MV-4-11 (cell line): ENCODE measurements at places on chromosomes 2 and 18.

- DNase-seq, result no peak
Measured at GRCh38 chr2:151002959-151003600, 258.6 kb downstream of the RBM43 start.

- no peak for DNase-seq
Measured at GRCh38 chr2:97969081-97970067, 26.4 kb downstream of the TMEM131 start.

- no peak for DNase-seq
Measured at GRCh38 chr2:180040146-180040925, 33.2 kb upstream of the CWC22 start.

DNA sequence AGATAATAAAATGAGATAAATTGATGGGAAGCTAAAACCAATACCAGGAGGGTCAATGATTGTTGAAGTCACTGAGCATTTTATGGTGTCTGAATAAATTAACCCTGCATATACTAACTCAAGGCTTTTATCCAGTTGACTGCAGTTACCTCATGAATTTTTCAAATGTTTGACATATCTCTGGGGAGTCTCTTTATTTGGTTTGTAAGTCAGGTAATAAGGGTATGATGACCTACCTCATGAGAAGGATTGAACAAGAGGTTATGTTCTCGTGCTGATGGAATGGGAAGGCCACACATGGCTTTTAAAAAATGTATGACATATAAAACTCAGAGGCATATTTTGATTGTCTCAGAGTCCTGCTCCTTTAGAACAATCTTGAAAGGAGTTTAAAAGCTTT is 237.6 kb downstream of the THSD7B start:
- DNase-seq, result no peak

- no peak for DNase-seq
Measured at GRCh38 chr2:160141419-160141818, 58.7 kb downstream of the ITGB6 start.

GRCh38 chr2:13779996-13780395 is 852.5 kb upstream of the LRATD1 start:
- no peak for DNase-seq

DNA sequence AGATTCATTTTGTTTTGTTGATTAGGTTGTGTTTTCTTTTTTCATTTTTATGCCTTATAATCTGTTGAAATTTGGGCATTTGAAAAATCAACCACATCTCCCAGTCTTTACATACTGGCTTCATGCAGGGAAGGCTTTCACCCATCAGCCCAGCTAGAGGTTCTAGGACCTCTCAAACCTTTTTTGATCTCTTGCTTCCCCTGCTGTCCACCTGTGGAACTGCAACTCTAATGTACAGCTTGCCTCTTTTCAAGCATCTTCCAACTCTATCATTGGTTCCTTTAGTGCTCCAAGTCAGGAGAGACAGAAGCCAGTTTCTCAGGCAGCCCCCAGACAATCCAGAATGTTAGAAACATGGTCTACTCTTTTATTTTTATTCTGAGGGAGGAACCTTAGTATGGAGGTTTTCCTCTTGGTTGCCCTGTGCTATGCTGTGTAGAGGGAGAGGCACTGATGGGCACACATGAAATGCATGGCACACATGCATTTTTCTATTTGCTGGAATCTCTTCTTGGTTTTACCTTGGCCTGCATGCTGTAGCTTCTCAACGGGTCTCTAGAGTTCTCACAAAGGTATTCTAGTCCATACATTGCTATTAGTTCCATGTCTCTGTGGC is 107.2 kb upstream of the L3MBTL4 start:
- peak; percentile 6 for DNase-seq

GRCh38 chr2:16908656-16909055 is 243.0 kb upstream of the CYRIA start:
- DNase-seq, result no peak

GRCh38 chr18:28177828-28178635 is 1.1 kb upstream of the CDH2 start:
- DNase-seq, result no peak

DNA sequence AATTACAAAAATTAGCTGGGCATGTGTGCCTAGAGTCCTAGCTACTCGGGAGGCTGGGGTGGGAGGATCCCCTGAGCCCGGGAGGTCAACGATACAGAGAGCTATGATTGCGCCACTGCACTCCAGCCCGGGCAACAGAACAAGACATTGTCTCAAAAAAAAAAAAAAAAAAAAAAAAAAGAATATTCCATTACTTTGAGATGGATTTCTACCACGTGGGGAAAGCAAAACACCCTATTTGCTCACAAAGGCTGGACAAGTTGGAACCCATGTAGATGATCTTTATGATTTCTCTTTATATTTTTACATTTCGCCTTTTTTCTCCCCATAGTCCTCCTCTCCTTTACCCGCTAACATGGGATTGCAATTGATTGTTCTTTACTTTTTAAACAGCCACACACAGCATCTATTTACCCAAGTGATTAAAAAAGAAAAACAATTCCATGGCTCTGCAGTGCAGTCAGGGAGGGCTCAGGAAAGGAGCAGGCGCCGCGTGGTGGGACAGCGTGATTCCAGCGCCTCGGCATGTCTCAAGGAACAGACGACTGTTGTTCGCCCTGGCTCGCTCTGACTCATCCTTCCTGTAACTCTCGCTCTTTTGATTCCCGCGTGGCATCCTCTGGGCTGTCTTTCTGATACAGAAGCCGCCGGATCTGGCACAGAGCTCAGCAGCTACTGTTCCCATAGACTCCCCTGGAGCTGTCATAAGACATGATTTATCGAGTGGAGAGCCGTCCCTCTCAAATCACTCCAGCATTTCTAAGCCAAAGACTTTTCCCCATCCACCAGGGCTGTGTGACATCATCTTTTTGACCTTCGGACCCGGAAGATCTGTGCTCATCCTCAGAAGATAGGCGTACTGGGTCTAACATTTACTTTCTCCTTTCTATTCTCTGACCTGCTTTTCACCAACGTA is 230.4 kb upstream of the AGAP1 start:
- DNase-seq, result no peak

DNA sequence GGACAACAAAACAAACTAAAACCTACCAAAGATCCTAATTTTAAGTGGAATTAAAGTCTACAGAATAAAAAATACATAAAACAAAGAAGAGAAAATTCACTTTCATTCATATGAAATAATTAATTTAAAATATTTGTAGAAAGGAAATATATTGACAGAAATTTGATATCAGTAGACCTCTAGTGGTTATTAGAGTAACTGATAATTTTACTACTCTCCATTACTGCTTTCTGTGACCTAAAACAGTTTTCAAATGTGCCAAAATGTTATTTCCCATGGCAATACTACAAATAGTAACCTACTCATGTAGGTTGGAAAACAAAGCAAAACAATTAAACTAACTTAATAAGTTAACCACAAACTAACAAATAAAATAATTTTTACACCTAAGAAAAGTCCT is 147.1 kb downstream of the NOL4 start:
- no peak for DNase-seq

DNA sequence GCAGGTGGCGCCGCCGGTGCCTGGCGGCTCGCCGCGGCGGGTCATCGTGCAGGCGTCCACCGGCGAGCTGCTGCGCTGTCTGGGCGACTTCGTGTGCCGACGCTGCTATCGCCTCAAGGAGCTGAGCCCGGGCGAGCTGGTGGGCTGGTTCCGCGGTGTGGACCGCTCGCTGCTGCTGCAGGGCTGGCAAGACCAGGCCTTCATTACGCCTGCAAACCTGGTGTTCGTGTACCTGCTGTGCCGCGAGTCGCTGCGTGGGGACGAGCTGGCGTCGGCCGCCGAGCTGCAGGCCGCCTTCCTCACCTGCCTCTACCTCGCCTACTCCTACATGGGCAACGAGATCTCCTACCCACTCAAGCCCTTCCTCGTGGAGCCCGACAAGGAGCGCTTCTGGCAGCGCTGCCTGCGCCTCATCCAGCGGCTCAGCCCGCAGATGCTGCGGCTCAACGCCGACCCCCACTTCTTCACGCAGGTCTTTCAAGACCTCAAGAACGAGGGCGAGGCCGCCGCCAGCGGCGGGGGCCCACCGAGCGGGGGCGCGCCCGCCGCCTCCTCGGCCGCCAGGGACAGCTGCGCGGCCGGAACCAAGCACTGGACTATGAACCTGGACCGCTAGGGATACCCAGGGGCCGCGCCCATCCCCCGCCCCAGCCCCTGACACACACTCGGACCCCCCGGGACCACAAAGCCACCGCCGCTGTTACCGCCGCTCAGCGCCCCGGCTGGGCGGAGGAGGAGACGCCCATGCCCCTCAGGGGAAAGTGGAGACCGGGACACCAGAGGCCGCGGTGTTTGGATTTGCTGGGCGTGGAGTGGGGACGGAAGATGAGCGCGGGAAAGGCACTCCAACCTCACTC is 1.1 kb downstream of the CDK5R2 start:
- no peak for DNase-seq

GRCh38 chr2:33069894-33070651 is 123.3 kb downstream of the LTBP1 start:
- peak; percentile 88 for DNase-seq

- peak; percentile 64 for DNase-seq
Measured at GRCh38 chr2:27095745-27096651, 9.4 kb downstream of the KHK start.

GRCh38 chr18:70078106-70078505 is 127.4 kb downstream of the RTTN start:
- DNase-seq, result no peak

DNA sequence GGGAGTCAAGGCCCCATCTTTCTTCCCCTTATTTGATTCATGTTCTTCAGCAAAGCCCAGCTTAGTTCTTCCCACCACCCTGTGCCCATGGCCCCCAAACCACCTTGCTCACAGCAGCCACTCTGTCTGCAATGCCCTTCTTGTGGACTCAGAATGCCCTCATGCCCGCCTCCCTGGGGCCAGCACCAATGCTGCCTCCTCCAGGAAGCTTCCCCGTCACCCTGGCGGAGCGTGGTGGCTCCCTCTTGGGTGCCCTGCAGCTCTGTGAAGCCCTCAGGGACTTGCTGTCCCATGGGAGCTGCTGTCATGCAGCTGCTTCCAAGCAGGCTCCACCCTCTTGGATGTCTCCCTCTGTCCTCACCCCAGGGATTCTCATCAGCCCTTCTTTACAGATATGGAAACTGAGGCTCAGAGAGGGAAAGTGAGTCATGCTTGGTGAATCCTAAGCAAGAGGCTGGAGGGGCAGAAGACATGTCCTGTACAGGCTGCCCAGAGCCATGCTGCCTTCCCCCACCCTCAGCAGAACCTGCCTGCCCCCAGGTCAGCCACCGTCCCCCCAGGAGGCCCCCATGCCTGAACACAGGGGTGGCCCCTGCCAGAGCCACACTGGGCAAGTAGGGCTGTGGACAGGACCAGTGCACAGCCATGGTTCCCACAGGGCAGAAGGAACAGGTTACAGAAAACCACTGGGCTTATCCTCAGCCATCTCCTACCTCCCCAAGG is 11.8 kb upstream of the DUSP2 start:
- DNase-seq, result no peak

DNA sequence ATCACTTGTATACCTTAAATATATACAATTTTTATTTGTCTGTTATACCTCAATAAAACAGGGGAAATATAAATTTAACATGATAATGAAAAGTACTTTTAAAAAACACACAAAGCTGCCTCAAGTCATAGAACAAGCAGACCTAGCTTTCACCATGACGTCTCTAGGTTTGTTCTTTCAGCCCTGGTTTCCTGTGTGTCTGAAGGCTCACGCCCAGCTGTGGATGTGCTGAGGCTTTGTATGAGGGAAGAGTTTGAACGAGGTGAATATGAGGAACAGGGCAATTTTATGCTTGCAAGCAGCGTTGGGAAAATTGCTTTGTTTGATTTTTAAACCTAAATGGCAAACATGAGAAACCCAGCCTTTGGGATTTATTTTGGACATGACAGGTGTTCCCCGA is 15.3 kb downstream of the SH3RF3 start:
- DNase-seq, result no peak

GRCh38 chr2:20382965-20383810 is 32.5 kb upstream of the PUM2 start:
- DNase-seq, result no peak

GRCh38 chr2:66596256-66596655 is 161.3 kb downstream of the MEIS1 start:
- no peak for DNase-seq

- peak; percentile 64 for DNase-seq
Measured at GRCh38 chr2:162215162-162215561, 28.1 kb downstream of the FAP start.

GRCh38 chr18:46190667-46191066 is 86.5 kb downstream of the HAUS1 start:
- DNase-seq, result no peak

- DNase-seq, result peak; percentile 75
Measured at GRCh38 chr2:147511491-147511948, 333.3 kb upstream of the ACVR2A start.

GRCh38 chr2:27264253-27264752 is 1.5 kb upstream of the SLC30A3 start:
- DNase-seq, result no peak

DNA sequence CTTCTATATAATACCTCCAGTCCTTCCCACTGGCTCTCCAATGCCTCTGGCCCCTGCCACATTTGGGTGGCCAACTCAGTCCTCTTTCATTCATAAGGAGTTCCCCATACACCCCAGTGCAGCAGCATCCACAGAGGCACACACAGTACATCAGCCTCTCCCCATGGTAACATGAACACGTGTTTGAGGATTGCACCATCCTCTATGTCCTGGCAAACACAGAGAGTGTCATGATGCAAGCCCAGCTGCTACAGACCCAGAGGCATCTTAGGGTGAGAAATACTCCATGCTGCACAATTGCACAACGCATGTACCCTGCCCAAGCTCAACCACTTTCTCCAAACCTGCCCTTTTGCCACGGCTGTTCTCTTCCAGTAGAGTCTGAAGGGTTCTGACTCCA is 11.5 kb downstream of the IGFBP5 start:
- DNase-seq, result peak; percentile 99

GRCh38 chr18:46293742-46294181 is 189.6 kb downstream of the HAUS1 start:
- no peak for DNase-seq

- no peak for DNase-seq
Measured at GRCh38 chr2:120945832-120946499, 210.3 kb downstream of the GLI2 start.

DNA sequence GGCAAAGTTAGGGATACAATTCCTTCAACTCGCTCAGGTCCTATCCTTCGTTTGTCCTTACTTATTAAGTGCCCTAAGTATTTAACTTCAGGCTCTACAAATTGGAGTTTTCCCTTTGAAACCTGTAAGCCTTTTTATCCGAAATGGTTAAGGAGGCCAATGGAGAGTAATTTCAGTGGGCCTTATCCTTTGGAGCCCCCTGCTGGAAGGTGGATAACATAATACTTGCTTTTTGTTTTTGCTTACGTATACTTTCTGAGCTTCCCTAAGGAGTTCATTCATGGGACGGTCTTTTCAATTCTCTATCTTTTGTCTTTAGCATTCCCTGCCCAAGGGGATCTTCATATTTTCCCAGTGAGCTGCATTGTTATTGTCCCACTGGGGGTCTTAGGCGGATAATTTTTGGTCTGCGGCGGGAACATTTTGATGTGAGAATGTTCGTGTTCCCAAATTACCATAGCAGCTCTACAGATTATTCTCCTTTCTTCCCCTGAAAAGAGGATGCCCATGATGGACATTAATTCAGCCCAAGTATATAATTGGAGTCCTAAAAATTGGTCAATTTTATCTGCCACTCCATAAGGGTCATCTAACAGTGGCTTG is 34.4 kb upstream of the TRAPPC8 start:
- DNase-seq, result peak; percentile 41
